ENCODE measurements at places on chromosomes 11 and 22.

DNA sequence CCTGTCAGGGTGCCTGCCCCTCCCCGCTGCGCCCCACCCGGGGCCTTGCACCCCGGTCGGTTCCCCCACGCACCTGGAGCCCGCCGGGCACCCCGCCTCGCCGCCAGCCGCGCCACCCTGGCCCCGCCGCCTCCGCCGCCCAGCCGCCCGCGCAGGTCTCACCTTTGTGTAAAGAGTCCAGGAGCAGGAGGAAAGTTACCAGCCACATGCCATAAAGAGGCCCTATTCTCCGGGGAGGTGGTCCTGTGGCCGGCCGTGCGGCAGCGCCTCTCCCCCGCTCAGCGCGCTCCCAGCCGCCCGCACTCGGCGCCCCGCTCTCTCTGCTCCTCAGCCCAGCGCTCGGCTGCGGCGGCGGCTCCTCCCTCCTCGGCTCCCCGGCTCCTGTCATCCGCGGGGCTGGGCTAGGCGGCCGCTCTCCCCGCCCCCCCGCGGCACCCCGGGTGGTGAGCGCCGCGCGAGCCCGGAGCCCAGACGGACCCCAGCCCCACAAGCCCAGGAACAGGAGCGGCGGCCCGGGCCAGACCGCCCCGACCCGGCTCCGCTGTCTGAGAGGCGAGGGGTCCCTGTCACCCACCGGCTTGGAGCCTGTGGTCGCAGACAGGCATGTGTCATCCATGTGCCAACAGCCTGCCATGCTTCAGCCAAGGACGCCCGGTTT, at the start of gene DSCAML1:
DSCAML1 (minus strand) TSS at position 345 of the 658 bp plus-strand sequence; CDS start at position 208, 137 bp downstream.
- no peaks in the 10 kb centered on the region for H3K36me3 ChIP-seq
- H3K27ac ChIP-seq, result no peak within 1 kb of the TSS
- H3K27me3 ChIP-seq, result peaks cover 11% of the 10 kb centered on the region
- peaks cover 19% of the 10 kb centered on the region for H3K4me1 ChIP-seq

- no peaks in the 10 kb centered on the region for H3K36me3 ChIP-seq
- H3K27me3 ChIP-seq, result no peaks in the 10 kb centered on the region
- H3K27ac ChIP-seq, result peak overlapping the region; percentile 52
- H3K4me1 ChIP-seq, result peaks cover 36% of the 10 kb centered on the region
- no peak for DNase-seq
Observed at GRCh38 chr22:32587449-32587848, 112.8 kb downstream of the FBXO7 start.

DNA sequence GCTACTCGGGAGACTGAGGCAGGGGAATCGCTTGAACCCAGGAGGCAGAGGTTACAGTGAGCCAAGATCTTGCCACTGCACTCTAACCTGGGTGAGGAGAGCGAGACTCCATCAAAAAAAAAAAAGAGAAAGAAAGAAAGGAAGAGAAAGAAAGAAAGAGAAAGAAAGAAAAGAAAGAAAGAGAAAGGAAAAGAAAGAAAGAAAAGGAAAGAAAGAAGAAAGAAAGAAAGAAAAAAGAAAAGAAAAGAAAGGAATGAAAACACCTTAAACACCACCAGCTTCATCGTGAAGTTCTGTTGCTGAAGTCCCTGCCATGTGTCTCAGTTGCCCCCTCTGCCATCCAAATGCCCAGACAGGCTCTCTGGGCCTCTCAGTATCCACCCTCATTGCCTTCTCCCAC, 9.9 kb upstream of the CXCR5 start:
- no peaks in the 10 kb centered on the region for H3K36me3 ChIP-seq
- H3K4me3 ChIP-seq, result no peak overlapping the region
- peaks cover 25% of the 10 kb centered on the region for H3K4me1 ChIP-seq
- no peak for DNase-seq
- no peaks in the 10 kb centered on the region for H3K27me3 ChIP-seq
- H3K27ac ChIP-seq, result no peak overlapping the region

- no peak overlapping the region for H3K27ac ChIP-seq
- no peaks in the 10 kb centered on the region for H3K27me3 ChIP-seq
- H3K36me3 ChIP-seq, result no peaks in the 10 kb centered on the region
- H3K4me1 ChIP-seq, result no peaks in the 10 kb centered on the region
- DNase-seq, result no peak
Observed at GRCh38 chr22:37316875-37317371, 34.6 kb downstream of the CYTH4 start.

GRCh38 chr11:12725055-12725862, 51.0 kb downstream of the TEAD1 start:
- no peaks in the 10 kb centered on the region for H3K36me3 ChIP-seq
- no peak for DNase-seq
- H3K4me3 ChIP-seq, result no peak overlapping the region
- peaks cover 56% of the 10 kb centered on the region for H3K4me1 ChIP-seq
- no peaks in the 10 kb centered on the region for H3K27me3 ChIP-seq

- H3K27ac ChIP-seq, result no peak overlapping the region
- no peak for DNase-seq
- no peaks in the 10 kb centered on the region for H3K27me3 ChIP-seq
- H3K4me1 ChIP-seq, result no peaks in the 10 kb centered on the region
- H3K36me3 ChIP-seq, result no peaks in the 10 kb centered on the region
Observed at GRCh38 chr11:15641271-15642045, 526.7 kb downstream of the INSC start.

GRCh38 chr22:37060801-37061610, 9.5 kb downstream of the KCTD17 start:
- no peaks in the 10 kb centered on the region for H3K4me1 ChIP-seq
- DNase-seq, result no peak
- peaks cover 30% of the 10 kb centered on the region for H3K36me3 ChIP-seq
- H3K4me3 ChIP-seq, result no peak overlapping the region

GRCh38 chr11:61392981-61393595, 701 bp downstream of the TMEM216 start:
- DNase-seq, result no peak
- H3K4me3 ChIP-seq, result peak overlapping the region; percentile 67
- H3K36me3 ChIP-seq, result peaks cover 7% of the 10 kb centered on the region

DNA sequence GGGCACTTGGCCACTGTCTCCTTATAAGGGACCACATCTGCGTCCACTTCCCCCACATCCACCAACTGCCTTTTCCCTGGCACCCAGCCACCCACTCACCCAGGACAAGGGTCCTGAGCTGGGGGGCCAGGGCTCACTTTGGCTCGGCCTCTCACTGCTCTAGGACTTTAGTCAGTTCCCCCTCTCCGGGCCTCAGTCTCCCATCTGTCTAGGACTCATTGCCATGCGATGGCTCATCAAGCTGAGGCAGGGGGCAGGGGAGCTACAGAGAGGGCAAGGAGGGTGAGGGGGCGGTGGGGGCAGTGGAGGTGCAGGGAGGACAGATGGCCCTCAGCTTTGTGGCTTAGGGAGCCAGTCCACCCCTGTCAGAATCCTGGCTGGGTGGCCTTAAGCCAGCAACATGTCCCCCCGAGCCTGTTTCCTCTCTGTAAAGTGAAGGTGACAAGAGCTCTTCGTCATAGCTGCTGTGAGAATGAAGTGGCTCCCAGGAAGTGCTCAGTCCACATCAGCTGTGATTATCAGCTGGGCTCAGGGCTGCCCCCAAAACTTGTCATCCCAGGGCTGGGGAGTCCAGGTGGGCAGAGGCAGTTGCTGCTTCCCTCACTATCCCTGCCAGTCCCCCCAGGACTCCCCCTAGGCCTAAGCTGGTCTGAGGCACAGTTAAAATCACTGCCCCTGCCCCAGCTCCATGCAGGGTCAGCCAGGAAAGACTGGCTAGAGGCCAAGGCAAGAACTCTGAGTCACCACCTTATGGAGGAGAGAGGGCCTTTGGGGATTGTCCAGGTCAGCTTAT, 14.9 kb downstream of the RAC2 start:
- no peak overlapping the region for H3K4me3 ChIP-seq
- peaks cover 21% of the 10 kb centered on the region for H3K4me1 ChIP-seq
- no peaks in the 10 kb centered on the region for H3K36me3 ChIP-seq
